ENCODE measurements at places on chromosomes 1 and 21.

DNA sequence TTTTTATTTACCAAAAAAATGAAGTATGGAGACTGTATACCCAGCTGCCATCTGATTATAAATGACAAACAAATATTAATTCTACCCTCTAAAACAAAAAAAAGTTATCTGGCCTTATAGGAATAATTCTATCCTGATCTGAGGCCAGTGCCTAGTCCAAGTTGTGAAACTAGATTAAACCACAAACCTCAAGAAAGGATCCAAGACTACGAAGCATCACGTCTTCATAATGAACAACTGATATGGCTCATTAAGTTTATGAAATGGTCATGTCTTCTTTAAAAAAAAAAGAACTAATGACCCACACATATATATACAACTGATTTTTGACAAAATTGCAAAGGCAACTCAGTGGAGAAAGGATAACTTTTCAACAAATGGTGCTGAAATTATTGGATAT is 32.4 kb upstream of the CTTNBP2NL start:
- DNase-seq, result no peak

GRCh38 chr1:40081871-40082270 is 15.2 kb downstream of the PPT1 start:
- DNase-seq, result no peak

DNA sequence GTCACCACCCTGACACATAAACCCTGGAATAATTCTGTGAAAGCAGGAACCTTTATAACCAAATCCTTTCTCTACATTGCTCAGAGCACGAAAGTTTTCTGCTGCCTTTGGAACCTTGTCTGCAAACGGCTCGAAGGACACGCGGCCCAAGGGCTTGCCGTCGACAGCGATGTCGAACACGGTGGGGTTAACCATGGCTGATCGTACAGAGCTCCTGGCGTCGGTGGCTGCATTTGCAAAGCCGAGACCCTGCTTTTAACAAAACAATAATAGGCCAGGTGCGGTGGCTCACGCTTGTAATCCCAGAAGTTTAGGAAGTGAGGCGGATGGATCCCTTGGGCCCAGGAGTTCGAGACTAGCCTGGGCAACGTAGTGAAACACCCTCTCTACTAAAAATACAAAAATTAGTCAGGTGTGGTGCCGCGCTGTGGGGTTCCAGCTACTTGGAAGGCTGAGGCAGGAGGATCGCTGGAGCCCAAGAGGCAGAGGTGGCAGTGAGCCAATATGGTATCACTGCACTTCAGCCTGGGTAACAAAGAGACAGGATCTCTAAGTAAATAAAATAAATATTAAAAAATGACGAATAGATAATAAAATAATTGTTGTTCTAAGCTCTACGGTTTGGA is 2.2 kb upstream of the EIF2B3 start:
- DNase-seq, result no peak

DNA sequence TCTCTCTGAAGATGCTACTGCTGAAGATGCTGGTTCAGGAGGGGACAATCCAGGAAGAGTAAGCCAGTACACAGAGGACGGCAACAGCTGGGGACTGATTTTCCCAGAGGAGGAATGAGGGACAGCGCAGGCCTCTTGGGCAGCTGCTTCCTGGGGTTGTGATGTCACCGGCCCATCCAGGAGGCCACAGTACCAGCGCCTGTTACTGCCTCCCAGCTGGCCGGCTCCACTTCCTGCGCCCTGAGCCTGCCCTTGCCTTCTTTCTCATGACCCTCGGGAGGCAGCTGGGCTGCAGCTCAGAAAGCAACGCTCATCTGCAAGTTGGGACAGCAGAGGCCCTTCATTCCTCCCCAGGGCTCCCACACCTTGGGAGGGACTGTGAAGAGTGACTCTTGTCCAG is 21.9 kb upstream of the ID3 start:
- no peak for DNase-seq

DNA sequence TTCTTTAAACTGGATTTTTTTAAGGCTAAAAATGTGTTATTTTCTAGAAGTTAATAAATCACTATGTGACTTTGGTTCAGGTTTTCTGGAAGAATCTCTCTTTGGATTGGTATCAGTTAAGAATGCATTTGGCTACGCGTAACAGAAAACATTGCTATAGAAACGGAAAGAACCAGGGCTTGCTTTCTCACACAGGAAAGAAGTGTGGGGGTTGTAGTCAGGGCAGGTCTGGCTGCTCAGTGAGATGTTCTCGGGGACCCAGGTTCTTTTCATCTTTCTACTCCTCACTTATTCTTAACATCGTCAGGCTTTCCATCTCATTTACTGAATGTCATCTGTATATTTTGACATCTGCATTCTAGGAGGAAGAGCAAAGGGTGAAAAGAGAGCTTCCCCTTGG is 191.4 kb downstream of the ZBTB18 start:
- DNase-seq, result no peak

DNA sequence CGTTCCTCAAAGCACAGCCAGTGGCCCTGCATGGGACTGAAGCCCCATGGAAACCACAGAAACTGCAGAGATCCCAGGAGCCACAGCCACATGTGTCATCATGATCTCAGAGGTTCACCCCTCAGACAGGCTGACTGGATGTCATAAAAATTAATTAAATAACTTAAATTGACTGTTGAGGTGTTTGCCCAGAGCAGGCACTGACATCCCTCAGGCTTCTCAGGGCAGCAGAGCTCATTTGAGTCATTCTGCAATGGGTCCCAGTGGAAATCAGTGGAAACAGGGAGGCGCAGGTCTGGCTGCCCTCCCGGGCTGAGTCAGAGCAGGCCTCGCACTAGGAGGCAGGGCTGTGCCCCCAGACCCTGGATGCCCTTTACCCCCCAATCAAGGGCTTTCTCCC is 135.1 kb downstream of the CDC7 start:
- no peak for DNase-seq
